CD4-positive, alpha-beta T cell treated with Interleukin-6 at 100 ng/mL for 8 hours (primary cell): ENCODE measurements at places on chromosomes 3 and 15.

DNA sequence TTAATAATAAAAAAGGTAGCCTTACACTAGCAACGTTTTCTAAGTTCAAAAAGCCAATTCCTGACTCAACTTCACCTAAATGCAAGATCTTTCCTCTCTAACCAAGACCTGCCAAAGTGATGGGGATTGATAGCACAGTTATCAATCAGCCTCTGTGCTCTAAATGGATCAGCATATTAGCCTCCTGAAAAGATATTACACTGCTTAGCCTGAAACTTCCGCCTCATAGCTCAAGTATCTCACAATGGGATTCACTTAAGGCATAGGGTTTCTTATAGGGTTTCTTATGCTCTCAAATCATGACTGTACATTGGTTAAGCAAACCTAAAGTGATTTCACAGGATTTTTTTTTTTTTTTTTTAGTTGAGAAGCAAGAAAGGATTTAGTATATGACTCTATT lies 436 bp upstream of the SLC9A9 start:
- no peak for DNase-seq

DNA sequence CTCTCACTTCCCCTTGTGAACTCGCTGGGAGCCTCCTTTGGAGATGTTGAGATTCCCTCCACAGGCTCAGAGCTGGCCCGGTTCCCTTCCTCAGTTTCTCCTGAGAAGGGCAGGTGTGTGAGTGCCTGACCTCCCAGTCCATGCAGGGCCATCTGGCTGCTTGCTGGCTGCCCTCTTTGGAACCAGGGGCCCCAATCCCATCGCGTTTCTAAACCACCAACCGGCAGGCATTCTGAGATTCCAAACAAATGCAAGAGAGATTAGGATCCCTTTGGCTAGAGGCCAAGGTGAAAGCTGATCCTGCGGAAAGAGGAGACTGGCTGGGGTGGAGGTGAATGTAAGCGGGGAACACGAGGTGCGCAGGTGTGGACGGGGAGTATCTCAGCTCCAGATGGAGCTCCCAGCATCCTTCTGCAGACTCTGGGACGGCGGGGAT lies 2.9 kb upstream of the PRRT3 start:
- DNase-seq: no peak

- DNase-seq: no peak
Observed at GRCh38 chr3:156307704-156308103, 187.3 kb downstream of the KCNAB1 start.

GRCh38 chr3:192545333-192545732 lies 182.0 kb downstream of the FGF12 start:
- DNase-seq: no peak

DNA sequence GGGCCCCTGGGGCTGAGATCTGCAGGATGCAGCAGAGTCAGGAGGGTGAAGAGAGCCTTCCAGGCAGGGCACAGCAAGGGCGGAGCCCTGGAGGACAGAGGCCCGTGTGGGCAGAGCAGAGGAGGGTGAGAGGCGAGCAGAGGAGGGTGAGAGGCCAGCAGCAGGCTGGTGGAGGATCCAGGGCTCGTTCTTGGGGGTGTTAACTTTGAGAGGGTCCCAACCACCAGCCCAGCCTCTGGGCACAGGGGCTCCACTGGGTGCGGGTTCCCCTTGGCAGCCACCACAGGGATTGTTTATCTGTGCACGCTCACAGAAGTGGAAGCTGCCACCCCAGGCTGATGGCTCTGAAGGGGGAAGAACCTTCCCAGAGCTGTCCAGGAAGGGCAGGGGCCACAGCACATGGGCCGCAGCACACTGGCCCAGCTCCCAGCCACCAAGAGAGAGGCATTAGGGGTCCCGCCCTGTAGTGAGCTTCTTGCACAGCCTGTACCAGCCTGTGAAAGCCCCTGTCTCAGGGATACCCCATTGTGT lies 9.3 kb upstream of the PLXND1 start:
- no peak for DNase-seq

- DNase-seq: no peak
Observed at GRCh38 chr15:67833710-67834511, 5.9 kb downstream of the RNU6-1 start.

DNA sequence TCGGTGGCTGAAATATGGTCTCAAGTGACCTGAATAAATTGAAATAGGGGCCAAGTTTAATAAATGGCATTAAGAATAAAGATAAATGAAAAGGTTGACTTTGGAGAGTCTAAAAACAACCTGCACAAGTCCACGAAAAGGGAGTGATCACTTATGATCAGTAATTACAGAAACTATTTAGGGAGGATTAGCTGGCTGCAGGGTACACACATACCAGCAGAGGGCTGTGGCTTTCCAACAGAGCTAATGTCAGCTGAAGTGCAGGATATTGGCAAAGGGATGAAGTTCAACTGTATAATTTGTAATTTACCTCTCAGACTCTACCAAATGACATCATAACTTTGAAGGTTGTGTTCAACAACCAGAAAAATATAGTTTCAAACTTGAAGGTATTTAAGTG lies 86.8 kb downstream of the SYNPR start:
- DNase-seq: no peak

DNA sequence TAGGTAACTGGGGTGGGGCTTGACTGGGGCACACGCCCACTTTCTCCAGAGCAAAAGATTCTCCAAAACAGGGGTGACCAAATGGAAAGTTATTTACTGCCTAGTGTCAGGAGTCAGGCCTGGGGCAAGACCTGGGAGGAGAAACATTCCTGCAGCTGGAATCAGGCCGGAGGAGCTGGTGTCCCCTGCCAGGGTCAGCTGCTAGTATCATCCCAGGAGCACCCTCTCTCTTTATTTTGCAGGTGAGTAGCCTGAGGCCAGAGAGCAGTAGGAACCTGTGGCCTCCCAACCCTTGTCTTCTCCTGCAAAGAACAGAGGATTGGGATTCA lies 32.9 kb downstream of the DNAJB8 start:
- DNase-seq: no peak

DNA sequence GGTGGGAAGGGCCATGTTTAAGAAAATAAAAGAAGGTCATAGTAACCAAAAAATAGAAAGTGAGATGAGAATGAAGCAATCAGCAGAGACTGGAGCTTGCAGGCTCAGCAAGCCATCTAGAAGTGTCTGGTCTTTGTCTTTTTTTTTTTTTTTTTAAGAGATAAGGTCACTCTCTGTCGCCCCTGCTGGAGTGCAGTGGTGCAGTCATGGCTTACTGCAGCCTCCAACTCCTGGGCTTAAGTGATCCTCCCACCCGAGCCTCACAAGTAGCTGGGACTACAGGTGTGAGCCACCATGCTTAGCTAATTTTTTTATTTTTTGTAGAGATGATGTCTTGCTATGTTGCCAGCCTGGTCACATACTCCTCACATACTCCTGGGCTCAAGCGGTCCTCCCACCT lies 36.2 kb downstream of the GXYLT2 start:
- no peak for DNase-seq

DNA sequence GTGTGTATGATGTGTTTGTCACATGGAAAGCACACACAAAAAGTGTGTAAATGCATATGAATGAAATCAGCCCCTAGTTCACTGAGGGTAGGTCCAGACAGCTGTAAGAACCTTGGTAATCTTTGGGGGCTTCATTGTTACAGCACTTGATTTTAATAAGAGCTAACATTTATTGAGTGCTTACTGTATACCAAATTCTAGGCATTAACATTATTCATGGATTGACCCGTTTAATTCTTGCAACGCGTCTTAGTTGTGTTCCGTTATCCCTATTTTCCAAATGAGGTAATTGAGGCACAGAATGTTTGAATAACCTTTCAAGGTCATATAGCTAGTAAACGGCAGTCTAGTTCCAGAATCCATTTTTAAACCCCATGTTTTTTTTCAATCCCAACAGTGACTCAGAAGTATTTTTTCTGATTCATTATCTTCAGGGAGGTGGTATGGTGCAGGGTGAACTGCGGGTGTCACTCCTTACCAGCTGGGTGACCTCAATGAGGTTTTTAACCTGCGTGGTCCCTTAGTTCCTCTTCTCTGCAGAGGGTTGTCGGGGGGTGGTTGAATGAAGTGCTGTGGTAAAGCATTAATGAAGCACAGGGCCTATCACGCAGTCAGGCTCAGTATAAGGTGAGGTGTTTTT lies 14.2 kb downstream of the RAB8B start:
- peak; percentile 38 for DNase-seq

- DNase-seq: no peak
Observed at GRCh38 chr15:79539401-79539800, 107.3 kb downstream of the MINAR1 start.

DNA sequence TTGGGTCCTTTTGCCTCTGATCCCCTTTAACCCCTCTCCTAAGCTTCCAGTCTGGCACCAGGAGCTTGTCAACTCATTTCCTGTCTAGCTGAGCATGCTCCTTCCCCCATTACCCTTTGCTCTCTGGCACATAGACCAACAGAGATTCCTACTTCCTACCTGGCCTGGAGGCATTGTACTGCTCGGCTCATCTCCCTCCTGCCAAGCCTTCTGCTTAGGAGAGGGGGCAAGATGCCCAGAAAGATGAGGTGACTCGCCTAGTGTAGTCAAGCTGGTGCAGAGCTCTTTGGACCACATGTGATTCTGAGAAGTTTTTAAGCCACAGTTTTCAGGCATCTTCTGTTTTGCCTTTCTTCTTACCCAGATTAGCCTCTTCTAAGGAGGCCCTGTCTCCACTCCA lies 95.4 kb downstream of the ZNF621 start:
- no peak for DNase-seq
